Stimulated activated CD4-positive, alpha-beta T cell treated with anti-CD3 and anti-CD28 coated beads, Interleukin-15, amount 100 ng/mL, for 48 hours (primary cell): ENCODE measurements at places on chromosomes 7 and 10.

DNA sequence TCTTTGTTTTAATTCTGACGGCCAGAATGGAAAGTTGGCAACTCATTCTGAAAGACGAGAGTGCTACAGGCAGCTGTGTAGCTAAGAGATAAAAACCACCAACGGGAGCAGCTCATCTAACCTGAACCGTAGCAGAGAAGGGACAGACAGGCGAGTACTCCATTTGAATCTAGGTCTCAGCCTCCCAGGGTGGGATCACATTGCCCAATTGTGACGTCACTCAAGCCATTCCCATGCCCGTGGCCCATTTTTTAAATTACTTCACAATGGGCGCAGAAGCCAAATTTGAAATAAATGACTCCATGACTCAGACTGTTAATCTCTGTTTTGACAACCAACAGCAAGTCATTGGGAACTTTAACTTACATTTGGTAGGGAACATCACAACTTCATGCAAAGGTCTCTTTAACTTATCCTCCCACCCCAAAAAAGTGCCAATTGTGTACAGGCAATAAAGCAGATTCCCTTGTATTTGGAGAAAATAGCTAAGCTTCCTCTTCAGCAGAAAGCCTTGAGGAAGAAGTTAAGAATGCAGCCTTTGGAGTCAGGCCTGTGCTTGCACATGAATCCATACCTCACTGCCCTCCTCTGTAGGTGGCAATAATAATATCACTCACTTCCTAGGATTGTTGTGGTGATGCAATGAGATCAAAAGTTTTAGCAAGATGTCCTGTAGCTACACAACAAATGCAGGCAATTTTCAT is 93.2 kb upstream of the KIF5B start:
- DNase-seq: peak; percentile 1

GRCh38 chr10:24744946-24745345 is 21.3 kb upstream of the ARHGAP21 start:
- DNase-seq: no peak

- DNase-seq: no peak
These were observed 68.6 kb upstream of the EFCAB10 start for GRCh38 chr7:105649727-105650381.

DNA sequence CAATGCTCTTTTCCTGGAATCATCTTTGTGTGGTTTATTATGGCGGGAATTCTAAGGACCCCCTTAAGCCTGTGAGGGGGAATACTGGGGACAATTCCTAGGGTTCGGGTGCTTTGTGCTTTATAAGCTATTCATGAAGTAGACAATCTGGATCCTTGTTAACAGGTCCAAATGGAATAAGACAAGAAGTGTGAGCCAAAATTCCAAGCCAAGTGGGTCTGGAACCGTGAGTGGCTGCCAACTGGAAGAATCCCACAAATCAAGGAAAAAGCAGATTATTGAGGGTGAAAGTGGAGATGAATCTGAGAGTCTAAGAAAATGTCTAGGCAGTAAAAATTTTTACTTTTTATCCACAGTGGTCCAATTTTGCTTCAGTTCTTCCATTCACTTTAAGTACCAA is 136.8 kb downstream of the MDFIC start:
- no peak for DNase-seq

DNA sequence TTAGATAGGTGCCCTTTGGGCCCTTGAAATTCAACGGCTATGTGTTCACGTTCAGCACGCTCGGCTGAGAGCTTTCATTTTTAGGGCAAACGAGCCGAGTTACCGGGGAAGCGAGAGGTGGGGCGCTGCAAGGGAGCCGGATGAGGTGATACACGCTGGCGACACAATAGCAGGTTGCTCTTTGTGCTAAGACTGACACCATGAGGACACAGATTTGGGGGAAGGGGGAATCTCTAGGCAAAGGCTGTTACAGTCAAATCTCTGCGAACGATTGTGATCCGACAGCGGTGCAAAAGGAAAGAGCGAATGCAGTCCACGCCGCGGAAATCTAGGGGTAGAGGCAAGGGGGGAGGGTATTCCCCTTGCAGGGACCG is 667 bp downstream of the KLLN start:
- peak; percentile 59 for DNase-seq
